ENCODE measurements at places on chromosomes 12 and 14.
A peak's percentile ranks its signal among the peaks of the same experiment; 100 is the strongest.

- DNase-seq = no peak
Observed at GRCh38 chr12:102182635-102183034, 15.0 kb downstream of the PMCH start.

- no peak for DNase-seq
Observed at GRCh38 chr12:50089730-50090129, 4.6 kb downstream of the SMARCD1 start.

- peak; percentile 32 for DNase-seq
Observed at GRCh38 chr12:11746024-11746771, 96.7 kb downstream of the ETV6 start.

GRCh38 chr14:75697386-75697785 is 36.3 kb downstream of the TTLL5 start:
- no peak for DNase-seq

GRCh38 chr12:60165781-60166180 is 570.0 kb downstream of the SLC16A7 start:
- DNase-seq = no peak

- DNase-seq = no peak
Observed at GRCh38 chr14:100362311-100362927, 39.3 kb downstream of the SLC25A47 start.

- DNase-seq = no peak
Observed at GRCh38 chr14:99908653-99909250, 115.5 kb downstream of the EML1 start.
